ENCODE measurements at places on chromosomes 1 and 21.

GRCh38 chr1:91940496-91940895 is 8.7 kb upstream of the BRDT start:
- no peak for DNase-seq

DNA sequence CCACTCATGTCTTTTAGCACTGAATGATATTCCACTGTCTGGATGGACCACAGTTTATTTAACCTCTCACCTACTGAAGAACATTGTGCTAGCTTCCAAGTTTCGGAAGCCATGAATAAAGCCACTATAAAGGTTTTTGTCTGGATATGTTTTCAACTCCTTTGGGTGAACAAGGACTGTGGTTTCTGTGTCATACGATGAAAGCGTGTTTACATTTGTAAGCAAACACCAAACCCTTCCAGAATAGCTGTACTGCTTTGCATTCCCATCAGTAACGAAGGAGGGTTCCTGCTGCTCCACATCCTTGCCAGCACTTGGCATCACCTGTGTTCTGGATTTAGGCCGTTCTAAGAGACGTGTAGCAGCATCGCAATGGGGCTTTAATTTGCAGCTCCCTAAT is 10.7 kb upstream of the ARHGEF16 start:
- DNase-seq: no peak

DNA sequence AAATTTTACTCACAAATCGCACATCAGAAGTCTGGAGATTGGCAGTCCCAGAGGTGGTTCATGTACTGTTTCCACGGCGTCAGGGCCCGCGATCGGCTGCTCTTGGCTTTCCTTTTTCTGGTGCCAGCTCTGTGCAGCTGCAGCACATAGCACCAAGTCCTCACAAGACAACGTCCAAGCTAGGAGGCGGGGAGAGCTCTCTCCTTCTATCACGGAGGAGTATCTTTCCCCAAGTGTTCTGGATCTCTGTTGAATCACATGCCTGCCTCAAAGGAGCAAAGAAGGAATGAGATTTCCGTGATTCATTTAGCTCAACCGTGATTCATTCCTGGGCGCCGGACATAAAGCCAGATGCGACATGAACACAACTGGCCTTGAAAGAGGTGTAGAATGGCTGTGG is 25.5 kb downstream of the MT1HL1 start:
- DNase-seq: no peak

GRCh38 chr1:53391982-53392381 is 64.1 kb upstream of the LRP8 start:
- DNase-seq: no peak

DNA sequence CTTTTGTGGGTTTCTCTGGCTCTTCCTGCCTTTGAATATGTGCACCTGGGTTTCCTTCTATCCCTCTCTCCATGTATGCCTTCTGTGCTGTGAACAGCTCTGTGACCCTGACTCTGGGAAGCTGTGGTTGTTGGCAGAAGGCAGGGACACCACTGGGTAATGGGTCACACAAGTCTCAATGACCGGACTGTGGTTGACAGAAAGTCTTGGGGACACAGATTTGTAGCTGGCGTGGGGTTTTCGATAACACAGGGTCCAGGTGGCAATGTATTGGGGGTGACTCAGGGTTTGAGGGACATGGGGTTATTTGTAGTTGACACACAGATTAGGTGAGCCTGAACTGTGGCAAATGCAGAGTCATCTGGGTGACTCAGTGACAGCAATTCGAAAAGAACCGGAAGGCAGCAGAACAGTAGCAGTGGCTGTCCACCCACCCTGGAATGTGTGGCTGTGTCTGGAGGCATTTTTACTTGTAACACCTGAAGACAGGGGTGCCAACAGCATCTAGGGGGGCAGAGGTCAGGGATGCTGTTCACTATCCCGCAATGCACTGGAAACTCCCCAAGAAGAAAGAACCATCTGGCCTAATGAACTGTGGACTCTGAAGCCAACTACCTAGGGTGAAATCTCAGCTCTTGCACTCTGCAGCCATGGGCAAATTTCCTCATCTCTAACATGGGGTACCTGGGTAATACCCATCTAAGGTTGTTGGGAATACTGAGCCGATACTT is 13.0 kb upstream of the SLC6A9 start:
- DNase-seq: no peak

GRCh38 chr21:38386967-38387366 is 111.3 kb downstream of the ERG start:
- no peak for DNase-seq

DNA sequence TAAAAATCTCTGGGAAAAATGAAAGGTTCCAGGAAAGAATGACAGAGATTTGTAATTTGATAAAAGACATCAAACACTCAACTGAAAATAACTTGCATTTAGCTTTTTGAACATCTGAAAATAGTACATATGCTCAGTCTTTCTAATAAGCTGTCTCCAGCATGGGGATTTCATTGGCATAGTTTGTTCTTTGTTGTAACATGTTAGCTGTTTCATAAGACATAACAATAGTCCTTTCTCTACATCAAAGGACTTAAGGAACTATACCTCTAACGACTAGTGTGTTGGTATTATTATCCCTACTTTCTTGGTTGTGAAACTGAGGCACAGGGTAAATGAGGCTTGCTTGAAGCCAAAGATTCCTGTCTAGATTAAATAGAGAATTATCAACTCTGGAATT is 22.0 kb downstream of the EIF2B3 start:
- no peak for DNase-seq

- DNase-seq: no peak
These were observed 45.4 kb upstream of the TDRD10 start for GRCh38 chr1:154456631-154457030.

- DNase-seq: no peak
These were observed 54.1 kb downstream of the CD46 start for GRCh38 chr1:207805841-207806421.

DNA sequence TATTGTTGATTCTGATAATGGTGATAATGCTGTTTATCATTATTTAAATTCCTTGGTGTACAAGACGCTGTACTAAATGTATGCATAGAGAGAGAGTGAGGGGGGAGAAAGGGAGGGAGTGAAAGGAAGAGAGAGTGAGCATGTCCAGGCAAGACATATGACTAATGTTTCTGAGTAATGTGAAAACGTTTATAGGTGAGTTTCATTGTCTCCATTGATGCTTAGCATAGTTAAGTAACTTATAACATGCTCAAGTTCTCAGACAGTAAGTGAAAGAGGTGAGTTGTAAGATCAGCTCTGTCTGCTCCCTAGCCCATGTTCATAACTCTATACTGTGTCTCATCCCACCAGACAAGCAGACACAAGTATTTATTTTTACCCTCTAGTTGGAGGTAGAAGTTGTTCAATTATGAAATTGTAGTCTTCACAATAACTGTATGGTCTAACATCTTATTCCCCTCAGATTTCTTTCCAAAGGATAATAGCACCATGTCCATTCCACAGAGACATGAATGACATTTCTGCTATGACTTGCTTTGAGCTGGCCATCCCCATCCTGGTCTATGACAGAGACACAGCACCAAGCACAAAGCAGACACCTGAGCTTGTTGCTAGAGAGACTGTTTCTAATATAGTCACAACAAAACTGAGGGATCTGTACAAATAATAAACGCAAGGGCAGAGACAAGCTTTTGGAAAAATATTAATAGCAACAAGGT is 285.1 kb downstream of the CACNA1E start:
- DNase-seq: no peak

- no peak for DNase-seq
These were observed 1037.2 kb upstream of the B3GALT2 start for GRCh38 chr1:194223596-194223995.

DNA sequence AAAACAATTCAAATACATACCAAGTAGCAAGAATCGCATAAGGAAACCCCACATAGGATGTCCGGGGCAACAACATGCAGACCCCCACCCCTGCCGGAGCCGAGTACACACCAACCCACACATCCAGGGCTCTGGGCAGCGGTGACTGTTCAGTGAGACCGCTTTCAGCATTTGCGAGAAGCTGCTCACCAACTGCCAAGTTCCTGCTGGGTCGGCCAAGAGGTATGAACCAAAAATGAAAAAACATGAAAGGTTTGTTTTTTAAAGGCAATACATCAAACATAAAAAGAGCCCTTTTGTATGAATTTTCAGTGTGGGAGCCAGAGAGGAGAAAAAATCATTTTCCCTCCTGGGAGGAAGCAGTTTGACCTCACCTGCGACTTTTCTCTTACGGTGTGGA is 92.3 kb downstream of the SIM2 start:
- DNase-seq: no peak

- no peak for DNase-seq
These were observed 8.3 kb downstream of the BARHL2 start for GRCh38 chr1:90708826-90709225.

DNA sequence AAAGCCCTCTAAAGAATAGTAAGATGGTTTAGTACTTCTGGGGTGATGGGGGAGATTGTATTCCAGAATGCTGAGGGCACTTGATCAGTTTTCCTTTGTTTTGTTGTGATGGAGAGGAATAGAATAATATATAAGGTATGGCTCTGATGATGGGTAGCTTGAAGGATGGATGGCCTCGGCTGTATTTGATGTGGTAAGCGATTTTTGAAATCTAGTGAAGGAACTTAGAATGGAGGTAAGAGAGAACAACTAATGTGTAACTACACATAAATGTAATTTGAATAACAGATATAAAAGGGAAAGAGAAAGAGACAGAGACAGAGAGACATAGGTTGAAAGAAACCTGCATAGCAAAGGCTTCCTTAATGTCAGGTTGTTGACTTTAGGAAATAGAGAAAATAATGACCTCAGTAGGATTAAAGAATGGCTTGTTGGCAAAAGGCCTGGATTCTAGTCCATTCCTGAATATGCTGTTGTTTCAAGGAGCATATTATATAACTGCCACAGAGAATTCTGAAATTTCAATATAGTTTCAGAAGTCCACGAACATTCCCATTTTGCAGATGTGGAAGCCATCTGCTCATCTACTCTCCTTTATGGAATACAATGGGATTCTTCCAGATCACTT is 58.7 kb downstream of the NIBAN1 start:
- no peak for DNase-seq

DNA sequence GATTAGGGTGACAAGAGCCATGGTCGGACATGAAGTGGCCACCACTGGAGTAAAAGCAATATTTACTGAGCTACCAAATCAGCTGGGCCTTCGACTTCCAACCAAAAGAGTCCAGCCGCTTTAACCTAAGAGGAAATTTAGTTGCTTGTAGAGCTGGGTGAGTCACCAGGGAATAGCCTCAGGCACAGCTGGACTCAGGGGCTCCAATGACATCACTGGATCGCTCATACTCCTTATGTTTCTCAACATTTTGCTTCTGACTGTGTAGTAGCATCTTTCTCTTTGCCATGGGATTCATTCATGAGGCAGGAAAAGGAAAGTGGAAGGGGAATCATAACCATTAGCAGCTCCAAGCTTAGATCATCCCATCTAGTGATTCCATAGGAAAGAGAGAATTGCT is 664.4 kb downstream of the MATN1 start:
- no peak for DNase-seq

DNA sequence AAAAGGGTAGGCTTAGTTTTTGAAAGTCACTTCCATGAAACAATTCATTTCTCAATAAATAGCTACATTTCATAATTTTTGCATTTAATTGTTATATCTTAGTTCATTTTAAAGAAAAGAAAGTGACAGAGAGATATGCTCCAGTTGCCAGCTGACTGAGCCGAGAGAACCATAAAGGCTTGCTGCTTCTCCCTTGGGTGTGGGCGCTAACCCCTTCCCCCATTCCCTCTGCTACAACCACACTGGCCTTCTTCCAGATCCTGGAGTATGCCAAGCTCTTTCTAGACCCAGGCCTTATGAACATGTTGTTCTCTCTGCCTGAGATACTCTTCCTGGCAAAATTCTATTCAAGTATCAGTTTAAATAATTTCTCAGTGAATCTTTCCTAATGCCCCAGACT is 12.3 kb downstream of the SORT1 start:
- no peak for DNase-seq

DNA sequence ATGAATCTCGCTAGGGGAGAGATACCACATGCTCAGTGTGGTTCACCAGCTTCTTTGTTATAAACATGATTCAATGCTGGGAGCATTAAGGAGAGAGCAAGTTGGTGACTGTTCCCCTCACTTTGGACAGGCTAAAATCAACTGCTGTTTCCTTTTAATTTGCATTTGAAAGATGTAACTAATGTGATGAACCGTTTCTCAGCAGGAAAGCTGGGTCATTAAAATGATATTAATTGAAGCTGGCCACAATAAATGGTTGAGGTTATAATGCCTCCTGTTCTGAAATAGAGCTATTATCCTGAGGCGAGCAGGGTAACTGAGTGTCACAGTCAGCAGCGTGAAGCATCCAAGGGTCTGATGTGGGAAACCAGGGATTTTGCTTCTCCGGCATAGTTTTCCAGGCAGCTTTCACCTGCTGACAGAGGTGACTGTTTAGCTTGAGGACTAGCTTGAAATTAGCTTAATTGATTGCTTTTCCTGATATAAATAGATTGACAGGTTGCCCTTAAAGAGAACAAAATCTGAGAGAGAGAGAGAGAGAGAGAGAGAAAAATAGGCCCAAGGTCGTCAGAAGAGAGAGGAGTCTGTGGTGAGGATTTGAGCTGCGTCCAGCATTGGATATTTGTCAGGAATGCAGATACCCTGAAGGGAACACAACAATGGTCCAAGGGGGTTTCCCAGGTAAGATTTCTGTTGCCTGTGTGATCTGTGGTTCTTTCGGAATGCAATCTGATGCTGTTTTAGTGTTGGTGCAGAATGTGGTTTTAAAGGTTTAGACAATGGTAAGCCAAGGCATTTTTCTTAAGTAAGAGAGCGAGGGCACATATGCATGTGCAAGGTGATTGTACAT is 209.7 kb downstream of the PATJ start:
- no peak for DNase-seq

- no peak for DNase-seq
These were observed 128.6 kb downstream of the CLEC20A start for GRCh38 chr1:178368208-178368607.

DNA sequence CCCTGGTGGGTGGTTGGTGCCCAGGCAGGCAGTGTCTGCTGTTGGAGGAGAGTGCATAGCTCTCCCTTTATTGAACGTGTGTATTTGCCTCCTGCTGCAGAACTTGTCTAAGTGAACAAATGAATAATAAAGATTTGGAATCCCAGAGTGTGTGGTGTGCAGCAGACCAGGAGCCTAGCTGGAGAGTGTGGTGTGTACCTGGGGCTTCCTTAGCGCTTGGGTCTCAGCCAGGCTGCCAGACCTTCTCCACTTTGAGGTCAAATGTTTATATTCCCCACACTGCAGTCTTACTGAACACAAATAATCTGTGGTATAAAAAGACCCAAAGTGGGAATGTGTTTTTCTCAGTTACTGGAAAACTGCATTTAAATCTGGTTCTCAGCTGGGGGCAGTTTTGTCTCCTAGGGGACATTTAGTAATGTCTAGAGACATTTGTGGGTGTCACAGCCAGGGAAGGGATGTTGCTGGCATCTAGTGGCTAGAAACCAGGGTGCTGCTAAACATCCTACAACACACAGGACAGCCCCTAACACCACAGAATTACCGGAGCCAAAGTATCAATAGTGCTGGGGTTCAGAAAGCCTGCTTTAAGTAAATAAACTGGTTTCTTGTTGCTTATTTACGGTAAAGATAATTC is 23.6 kb downstream of the SLC37A1 start:
- DNase-seq: no peak

All from NCI-H1436 treated with DMSO at 0.1 percent for 48 hours (cell line).